ENCODE measurements at places on chromosomes 4 and X.
A peak's percentile ranks its signal among the peaks of the same experiment; 100 is the strongest.

DNA sequence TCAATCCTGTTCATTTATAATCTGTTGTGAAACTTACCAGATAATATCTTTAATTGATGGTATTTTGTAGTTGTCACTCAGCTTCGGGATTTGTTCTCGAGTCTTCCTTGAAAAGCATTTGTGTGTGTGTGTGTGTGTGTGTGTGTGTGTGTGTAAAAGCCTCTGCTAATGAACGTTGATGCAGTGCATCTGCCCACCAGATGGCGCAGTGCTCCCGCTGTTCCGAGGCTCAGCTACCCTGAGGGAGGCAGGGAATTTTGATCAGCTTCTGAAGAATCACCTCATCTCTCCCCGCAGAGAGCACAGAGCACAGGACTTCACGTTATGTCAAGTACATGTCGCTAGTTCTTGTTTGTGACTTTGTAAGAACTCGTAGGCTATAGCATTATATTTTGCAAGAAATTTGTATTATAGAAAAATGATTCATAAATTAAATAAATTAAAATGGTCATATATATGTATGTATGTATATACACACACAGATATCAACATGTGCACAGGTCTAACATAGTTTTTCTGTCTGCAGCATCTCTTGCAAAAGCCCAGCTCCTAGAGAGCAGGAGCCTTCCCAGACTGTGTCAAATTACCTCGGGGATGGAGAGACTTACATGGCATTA, 316.7 kb upstream of the IGFBP7 start:
- DNase-seq, result peak; percentile 27

DNA sequence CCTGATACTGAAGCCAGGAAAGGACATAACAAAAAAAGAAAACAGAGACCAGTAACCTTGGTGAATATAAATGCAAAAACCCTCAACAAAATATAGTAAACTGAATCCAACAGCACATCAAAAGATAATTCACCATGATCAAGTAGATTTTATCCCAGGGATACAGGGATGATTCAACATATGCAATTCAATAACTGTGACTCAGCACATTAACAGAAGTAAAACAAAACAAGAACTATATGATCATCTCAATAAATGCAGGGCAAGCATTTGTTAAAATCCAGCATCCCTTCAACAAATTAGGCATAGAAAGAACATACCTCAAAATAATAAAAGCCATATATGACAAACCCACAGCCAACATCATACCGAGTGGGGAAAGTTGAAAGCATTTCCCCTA, 112.0 kb downstream of the HHIP start:
- no peak for DNase-seq

- DNase-seq, result no peak
These were observed 20.5 kb downstream of the SEL1L3 start for GRCh38 chr4:25842229-25842845.

DNA sequence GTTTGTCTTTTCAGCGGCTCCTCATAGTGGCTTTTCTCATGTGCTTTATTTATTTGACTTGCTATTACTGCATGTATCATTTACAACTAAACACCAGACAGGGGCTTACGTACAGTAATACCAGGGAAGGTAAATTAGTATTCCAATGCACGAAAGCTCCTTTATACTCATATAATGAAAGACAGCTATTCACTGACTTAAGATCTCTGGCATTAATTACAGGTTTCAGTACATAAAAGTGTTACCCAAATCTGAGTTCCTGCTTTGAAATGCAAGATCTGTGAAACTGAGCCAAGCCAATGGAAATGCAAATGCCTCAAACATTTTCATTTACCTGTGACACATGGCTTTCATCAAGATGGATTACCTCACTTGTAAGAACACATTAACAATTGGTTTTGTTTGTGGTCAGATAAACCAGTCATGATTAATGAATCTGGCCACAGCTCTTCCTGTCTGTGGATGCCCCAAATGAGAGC, 107.2 kb downstream of the ANAPC4 start:
- no peak for DNase-seq

DNA sequence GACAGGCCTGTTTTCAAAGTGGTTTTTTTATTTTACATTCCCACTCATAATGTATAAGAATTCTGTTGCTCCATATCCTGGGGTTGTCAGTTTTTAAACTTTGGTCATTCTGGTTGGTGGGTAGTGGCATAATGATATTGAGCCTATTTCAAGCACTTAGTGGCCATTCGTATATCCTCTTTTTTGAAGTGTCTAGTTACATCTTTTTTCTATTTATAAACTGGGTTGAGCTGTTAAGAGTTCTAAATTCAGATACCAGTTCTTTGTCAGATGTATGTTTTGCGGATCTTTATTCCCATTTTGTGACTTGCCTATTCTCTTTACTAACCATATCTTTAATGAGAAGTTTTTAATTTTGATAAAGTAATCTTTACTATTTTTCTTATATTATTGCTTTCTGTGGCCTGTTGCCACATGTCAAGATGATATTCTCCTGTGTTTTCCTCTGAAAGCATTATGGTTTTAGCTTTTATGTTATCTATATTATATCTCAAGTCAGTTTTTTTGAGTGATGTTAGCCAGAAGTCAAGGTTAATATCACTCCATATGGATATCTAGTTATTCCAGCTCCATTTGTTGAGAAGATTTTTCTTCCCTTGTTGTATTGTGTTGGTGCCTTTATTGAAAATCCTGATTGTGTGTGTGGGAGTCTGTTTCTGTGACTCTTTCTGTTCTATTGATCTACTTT, 110.9 kb downstream of the FHIP1A start:
- DNase-seq, result no peak

GRCh38 chr4:86947501-86948120, 12.8 kb downstream of the AFF1 start:
- no peak for DNase-seq

GRCh38 chrX:148537556-148538182, 37.3 kb downstream of the AFF2 start:
- no peak for DNase-seq

GRCh38 chr4:63788271-63788670, 621.0 kb downstream of the TECRL start:
- no peak for DNase-seq

DNA sequence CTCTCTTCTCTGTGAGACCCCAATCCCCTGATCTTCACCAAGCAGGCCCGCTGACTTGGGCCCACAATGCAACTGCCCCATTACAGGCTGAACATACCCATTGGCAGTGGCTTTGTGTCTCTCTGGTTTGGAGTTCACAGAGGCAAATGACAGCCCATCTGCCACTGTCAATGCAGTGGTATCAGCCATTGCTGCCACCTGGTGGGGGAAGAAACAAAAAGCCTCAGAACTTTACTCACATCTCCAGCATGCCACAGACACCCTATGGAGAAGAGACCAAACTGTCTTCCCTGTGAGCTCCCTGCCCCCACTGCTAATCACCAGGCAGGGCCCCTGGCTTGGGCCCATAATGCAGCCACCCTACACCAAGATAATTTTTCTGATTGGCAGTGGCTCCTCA, 729.3 kb upstream of the ACTRT1 start:
- DNase-seq, result no peak

GRCh38 chr4:72951147-72951546, 118.4 kb downstream of the COX18 start:
- no peak for DNase-seq

- no peak for DNase-seq
These were observed 25.9 kb upstream of the SFRP2 start for GRCh38 chr4:153814789-153815188.

DNA sequence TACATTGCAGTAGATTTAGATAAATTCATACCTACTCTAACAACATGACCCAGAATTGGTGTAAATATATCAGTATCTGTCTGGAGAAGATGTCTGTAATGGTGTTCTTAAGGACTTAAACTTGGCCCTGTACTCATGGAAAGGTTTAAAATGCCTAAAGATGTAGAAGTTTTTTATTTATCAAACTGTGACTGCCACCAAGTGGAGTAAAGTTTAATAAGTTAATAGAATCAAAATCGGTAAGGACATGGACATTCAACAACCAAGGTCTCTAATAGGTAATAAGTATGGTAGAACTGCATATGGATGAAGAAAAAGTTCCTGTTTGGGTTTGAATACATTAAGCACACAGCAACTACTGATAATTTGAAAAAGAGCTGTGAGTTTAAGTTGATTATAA, 474.0 kb upstream of the NDST3 start:
- no peak for DNase-seq

- no peak for DNase-seq
These were observed 51.1 kb downstream of the LEF1 start for GRCh38 chr4:108117418-108118182.

- DNase-seq, result no peak
These were observed 71.7 kb upstream of the TLR3 start for GRCh38 chr4:185997296-185997695.

DNA sequence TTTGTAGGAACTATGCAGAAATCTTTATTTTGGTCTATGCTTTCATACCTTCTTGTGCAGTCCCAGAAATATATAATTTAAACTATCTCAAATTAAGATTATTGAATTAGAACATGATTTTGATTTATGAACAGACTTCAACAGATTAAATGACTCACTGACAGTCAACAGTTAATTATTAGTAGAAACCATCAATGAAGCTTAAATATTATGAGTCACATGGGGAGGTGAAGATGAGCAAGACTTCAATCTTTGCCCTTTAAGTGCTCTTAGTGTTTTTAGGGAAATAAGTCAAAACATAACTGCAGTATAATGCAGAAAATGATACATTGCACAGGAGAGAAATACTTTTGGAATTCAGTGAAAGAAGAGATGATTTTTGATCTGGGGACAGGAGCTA, 81.5 kb upstream of the BMP3 start:
- no peak for DNase-seq

- no peak for DNase-seq
These were observed 332.7 kb downstream of the RAPGEF2 start for GRCh38 chr4:159435561-159436023.

DNA sequence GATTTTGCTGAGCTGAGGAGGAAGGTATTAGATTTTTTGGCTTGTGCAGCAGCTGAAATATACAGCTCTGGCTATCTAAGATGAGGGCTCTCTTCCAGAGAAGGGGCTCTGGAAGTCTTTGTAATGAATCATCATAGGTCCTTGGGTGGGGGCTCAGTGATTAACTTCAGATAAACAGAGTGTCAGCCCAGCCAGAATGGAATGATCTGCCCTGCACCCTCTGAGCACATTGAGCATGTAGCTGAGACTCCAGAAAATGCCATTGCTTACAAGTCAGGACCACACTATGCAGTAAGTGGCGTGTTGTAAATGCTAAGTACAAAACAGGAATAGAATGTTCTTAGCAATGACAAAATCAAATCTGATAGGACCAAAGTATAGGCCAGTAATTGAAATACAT, 836.0 kb downstream of the PDHA2 start:
- no peak for DNase-seq

GRCh38 chrX:45801554-45801953, 600.9 kb upstream of the DIPK2B start:
- no peak for DNase-seq

DNA sequence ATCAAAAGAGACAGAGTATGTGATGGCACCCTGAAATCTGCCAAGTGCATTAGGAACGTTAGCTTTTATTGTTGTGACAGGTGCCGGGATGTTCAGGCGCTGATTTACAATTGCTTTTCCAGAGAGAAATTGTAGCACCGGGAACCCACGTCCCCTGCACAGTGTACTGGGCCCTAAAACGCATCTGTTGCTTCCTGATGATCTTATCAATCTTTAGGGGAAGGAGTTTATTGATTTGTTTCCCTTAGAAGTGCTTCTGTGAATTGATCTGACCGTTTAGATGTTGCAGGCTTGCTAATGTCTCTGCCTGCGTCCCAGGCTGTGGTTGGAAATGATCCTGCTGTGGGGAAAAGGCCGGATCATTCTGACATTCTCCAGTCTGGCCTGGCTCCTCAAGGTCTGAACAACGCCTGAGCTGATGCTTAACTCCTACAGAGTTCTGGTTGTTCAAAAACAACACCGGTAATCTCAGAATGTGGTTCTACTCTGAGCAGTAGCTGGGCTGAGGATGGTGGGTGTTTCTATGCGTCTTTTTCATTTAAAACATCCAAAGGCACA, 16.9 kb downstream of the PHOX2B start:
- DNase-seq, result no peak

GRCh38 chrX:53422086-53422860, at the start of gene SMC1A:
Gene SMC1A, minus strand, starts transcription at chrX:53422654. Its CDS starts 54 bp downstream, at chrX:53422600.
- DNase-seq, result peak; percentile 92

DNA sequence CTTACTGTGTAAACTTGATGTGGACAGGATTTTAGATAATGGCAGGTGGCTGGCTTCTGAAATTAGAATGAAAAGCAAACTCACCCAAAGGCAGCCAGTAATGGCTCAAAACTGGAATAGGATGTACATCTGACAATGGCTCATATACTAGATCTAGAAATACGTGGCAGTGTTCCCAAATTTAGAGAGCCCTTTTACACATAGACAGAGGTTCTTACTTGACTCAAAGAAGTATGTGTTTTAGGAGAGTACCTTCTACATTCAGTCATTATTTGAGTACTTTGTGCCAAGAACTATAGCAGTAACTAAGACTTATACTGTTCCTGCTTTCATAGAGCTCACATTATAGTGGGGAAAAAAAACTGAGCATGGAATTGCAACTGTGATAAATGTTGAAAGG, 48.0 kb downstream of the UBE2K start:
- DNase-seq, result no peak

DNA sequence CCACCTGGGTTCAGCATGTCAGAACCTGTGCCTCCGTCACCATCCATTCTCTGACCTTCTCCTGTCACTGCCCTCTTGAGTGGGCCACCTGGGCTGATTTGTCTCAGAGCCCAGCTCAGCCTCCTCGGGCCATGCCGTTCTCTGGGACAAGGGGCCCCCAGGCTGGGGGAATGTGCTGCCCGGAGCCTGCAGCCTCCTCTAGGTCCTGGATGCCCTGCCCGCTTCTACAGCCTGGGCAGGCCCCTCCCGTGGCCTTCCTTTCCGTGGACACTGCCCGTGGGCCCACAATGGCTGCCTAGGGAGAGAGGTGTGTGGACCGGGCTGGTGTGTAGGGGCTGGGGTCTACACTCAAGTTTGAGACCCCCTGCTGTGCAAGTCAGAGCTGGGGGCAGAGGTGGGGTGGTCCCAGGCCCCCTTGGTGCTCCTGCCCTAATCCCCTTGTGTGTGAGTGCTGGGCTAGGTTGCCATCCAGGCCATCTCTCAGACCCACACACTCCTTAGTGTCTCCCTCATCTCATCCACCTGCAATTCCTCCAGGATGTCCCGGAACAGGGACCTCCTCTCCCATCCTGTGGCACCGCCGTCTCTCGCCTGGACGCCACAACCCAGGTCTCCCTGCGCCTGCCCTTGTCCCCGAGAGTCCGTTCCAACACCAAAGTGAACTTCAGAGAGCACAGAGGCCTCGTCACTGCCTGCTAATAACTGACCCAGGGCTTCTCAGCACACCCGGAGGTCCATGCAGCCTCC, 12.4 kb downstream of the PSAPL1 start:
- DNase-seq, result no peak
